ENCODE measurements at places on chromosomes 13 and 19.

DNA sequence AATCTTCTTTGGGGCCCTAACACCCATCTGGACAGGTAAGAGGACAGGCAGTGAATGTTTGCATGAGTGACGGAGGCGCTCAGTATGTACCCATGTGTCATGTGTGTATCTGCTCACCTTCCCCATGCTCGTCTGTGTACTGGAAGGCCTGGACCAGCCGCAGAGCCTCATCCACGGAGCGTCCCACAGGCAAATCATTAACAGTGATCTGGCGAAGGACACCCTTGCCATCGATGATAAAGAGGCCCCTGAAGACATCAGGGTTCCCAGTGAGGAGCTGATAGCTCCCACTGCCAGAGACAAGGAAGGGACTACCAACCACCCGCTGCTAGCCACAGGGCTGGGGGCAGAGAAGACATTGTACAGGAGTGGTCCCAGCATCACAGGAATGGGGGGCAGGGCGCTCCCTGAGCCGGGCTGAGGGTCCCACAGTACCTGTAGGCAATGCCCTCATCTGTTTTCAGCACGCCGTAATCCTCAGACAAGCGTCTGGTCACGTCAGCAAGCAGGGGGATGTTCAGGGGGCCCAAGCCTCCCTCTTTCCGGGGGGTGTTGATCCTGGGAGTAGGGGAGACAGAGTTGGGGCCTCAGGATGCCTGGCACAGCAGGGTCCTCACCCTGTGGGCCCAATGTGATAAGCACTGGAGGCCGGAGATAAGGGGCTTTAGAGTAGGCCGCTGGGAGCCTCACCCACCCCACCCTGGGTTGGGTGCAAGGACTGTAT is 1.7 kb downstream of the PRDX2 start:
- DNase-seq, result no peak

- peak; percentile 86 for DNase-seq
These were observed at the start of gene CD79A for GRCh38 chr19:41876847-41877832. CD79A (plus strand) TSS chr19:41877279; CDS start chr19:41877305, 26 bp downstream.

DNA sequence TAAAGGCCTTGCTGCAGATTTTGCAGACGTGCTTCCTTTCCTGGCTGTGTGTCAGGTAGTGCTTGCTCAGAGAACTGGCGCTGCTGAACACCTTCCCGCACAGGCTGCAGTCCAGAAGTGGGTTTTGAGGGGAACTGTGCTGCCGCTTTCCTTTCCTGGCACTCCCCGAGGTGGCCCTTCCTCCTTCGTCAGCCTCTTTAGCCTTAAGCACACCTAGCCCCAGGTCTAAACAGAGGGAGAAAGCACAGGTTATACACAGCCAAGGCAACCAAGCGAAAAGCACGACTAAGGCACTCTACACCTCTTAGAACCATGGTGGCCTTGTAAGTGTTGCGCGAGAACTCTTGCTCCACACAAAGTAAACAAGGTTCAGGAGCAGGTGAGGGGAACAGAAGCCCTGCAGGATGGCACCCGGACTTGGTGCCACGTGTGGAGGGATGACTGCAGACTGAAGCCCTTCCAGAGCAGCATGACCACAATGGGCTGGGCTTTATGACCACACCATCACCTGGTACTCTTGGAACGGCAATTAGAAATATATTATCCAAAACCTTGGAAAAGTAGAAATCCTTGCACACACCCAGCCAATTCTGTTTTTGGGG is 23.6 kb downstream of the ZNF541 start:
- no peak for DNase-seq

DNA sequence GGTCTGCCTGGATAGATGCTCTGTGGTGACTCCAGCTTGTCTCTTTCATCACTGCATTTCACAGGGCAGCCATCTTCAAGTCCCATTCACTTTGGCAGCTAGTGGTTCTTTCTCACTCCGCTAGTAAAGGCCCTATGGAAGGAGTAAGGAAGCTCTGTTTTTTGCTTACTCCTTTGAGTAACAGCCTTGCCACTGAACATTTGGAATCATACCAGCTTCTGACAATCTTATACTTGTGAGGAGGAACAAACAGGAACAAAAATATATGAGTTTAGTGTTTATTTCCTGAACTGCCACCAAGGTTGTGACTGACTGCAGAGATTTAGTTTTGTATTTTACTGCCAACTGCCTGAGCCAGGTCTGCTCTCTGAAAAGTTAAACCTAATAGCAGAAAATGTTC is 38.7 kb downstream of the KCTD4 start:
- DNase-seq, result no peak

GRCh38 chr19:40756502-40757110 is 5.6 kb downstream of the SNRPA start:
- no peak for DNase-seq

GRCh38 chr19:21843081-21843480 is 7.1 kb upstream of the ZNF43 start:
- no peak for DNase-seq

DNA sequence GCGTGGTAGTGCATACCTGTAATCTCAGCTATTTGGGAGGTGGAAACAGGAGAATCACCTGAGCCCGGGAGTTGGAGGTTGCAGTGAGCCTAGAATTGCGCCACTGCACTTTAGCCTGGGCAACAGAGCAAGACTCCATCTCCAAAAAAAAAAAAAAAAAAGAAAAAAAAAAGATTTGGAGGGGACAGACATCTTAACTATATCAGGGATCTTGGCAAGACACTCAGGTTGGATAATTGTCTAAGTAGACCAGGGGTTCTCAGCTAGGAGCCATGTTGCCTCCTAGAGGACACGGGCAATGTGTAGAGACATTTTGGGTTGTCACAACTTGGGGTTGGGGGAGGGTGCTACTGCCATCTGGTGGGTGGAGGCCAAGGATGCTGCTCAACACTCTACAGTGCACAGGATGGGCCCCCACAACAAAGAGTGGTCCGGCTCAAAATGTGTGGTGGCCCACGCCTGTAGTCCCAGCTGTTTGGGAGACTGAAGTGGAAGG is 1.9 kb upstream of the ZNF580 start:
- DNase-seq, result peak; percentile 84

DNA sequence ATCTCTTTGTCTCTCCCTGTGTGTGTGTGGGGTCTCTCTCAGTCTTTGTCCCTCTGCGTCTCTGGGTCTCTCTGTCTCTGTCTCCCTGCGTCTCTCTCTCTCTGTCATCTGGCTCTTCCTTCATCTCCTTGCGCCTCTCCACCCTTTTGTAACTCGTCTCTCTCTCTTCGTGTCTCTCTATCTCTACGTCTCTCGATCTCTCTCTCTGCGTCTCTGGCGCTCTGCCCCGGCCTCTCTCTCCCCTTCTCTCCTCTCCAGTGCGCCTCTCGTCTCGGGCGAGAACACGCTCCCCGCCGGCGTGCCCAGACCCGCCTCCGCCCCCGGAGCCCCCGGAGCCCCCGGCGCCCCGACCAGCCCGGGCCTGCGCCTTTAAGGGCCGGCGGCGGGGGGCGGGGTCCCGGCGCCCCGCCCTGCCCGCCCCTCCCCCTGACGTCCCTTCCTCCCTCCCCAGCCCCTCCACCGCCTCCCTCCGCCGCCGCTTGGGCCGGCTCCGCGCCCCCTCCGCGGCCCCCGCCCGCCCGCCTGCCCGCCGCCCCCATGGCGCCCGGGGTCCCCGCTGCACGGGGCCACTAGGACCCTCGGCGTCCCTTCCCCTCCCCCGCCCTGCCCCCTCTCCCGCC is at the start of gene MARK4:
Gene MARK4, plus strand, starts transcription at position 440 of the 620 bp plus-strand sequence. CDS start 318 bp downstream, outside the sequence.
- peak; percentile 61 for DNase-seq

- no peak for DNase-seq
These were observed 513.0 kb downstream of the IRS2 start for GRCh38 chr13:109273326-109273751.

DNA sequence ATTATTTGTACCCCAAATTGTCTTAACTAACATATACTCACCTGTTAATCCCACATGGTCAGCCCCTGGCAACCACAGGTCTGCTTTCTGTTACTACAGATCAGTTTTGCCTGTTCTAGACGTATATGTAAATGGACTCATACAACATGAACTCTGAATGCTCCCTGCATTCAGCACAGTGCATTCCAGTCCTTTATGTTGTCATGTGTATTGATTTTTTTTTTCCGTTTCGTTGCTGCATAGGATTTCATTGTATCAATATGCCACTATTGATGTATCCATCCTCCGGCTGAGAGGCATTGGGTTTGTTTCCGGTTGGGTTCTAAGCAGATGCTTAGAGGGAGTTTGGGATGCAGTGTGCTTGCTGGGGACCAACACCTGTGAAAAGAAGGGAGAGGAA is 36.1 kb upstream of the TNFRSF19 start:
- DNase-seq, result no peak

DNA sequence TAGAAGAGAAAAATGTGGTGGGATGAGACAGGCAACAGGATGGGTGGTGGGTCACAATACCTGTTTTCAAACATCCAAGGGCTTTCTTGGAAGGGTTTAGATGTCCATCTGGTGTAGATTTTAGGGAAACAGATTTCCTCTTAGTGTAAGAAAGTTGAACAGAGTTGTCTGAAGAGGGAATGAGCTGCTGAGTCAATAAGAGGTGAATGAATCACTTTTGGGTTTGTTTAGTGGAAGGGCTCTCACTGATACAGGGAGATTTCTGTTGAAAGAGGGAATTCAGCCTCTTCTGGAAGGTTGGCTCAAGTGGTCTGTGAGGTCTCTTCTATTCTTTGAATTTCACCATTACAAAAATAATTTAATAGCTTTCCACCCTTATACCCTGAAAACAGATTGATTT is 54.6 kb downstream of the LACC1 start:
- no peak for DNase-seq

- DNase-seq, result peak; percentile 1
These were observed 34.7 kb upstream of the CASP14 start for GRCh38 chr19:15014579-15014978.

GRCh38 chr13:59399513-59399912 is 764.2 kb downstream of the DIAPH3 start:
- no peak for DNase-seq

- DNase-seq, result peak; percentile 63
These were observed 2.0 kb upstream of the INAFM1 start for GRCh38 chr19:47272448-47273312.

GRCh38 chr19:19167612-19168011 is 2.5 kb downstream of the MEF2B start:
- DNase-seq, result no peak

DNA sequence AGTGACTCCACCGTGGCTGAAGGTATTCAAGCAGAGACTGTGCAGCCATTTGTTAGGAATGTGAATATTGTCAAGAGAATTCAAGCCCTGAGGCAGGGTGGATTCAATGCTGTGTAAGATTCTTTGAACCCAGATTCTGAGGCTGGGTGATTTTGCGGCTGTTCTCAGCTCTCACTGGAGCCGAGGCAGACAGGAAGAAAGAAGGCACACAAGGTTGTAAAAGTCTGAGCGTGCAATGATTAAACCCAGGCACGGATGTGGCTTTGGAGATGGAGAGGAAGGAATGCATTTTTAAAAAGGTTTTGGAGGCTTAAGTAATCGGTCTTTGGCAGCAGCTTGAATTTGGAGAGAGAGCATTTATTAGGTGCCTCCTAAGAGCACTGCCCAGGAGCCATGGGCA is 187.9 kb downstream of the KATNAL1 start:
- DNase-seq, result peak; percentile 15

DNA sequence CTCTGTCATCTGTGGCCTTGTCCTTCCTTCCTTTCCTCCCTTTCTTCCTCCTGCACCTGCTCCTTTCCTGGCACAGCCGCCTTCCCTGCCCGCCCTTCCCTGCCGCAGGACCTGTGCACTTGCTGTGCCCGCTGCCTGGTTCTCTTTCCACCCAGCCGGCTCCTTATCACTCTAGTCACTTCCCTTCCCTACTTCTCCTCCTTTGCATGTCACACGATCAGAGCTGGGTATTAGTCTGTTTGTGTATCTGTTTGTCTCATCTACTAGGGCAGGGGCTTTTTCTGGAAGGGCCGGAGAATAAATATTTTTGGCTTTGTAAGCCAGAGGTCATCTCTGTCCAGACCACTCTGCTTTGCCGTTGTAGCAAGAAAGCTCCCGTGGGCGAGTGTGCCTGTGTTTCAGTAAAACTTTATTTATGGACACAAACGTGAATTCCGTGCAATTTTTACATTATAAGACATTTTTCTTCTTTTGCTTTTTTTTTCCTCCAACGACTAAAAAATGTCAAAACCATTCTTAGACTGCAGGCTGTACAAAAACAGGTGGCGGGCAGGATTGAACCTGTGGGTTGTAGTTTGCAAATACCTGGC is 6.1 kb downstream of the KDM4B start:
- DNase-seq, result peak; percentile 55

DNA sequence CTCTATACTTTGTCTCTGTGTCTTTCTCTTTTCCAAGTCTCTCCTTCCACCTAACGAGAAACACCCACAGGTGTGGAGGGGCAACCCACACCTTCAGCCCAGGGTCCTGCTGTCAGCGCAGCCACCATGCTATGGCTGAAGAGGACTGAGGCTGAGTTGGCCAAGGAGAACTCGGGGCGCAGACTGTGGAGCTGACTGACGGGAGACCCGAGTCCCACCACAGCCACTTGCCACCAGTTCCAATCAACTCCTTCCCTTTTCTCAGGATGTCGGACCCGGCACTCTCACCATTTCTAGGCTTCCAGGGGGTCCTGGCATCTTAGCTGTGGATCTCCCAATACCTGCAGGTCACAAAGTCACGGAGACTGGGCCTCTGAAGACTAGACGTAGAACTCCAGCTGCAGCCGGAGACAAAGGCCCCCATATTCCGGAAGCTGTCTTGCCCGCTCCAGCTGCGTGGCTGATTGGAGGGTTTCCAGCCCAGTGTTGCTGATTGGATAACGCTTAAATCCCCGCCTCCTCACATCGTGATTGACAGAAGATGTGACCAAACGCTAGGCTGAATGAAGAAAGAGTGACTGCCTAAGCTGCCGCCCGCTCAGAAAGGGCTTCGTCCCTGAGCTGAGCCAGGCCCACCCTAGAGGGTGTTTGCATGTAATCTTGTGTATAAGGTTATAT is 63.6 kb downstream of the ZNF429 start:
- DNase-seq, result no peak

GRCh38 chr19:48779636-48780035 is 24.3 kb downstream of the FGF21 start:
- DNase-seq, result no peak

DNA sequence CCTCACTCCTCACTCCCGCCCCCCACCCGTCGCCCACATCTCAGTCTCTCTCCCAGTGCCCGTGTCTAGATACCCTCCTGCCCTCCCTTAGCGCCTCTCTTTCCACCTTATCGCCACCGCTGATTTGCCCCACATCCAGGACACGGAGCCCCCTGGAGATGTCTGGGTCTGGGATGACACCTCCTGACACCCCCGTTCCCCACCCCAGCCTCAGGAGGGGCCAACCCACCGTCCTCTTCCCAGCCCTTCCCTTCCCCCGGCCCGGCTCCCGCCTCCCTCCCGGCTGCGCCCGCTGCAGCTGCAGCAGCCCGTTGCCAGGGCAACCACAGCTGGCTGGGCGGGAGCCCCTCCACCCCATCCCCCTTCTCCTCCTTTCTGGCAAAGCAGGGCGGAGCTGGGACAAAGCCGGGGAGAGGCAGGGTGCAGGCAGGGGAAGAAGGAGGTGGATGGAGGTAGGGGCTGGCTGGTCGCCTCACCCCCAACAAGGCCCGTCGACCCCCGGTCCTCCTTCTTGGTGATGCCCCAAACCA is 13.5 kb downstream of the DPF1 start:
- DNase-seq, result no peak

DNA sequence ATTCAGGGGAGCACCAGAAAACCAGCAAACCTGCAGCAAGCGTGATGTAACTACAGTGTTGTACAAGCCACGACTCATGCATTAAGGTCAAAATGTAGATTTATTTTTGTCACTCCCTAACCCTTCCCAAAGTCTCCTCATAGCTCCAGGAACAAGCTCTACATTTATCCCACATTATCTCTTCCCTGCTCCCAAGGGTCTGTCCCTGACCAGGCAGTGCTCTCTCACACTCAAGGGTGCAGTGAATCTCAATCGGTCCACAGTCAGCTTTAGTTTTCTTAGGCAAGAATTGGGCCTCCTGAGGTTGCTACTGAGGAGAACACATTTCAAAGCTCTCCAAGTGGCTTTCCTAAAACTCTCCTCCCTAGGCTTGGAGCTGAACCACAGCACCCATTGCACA is 219.4 kb downstream of the NHLRC3 start:
- no peak for DNase-seq

All from Kasumi-1 (cell line).